ENCODE measurements at places on chromosomes 3 and 15.

DNA sequence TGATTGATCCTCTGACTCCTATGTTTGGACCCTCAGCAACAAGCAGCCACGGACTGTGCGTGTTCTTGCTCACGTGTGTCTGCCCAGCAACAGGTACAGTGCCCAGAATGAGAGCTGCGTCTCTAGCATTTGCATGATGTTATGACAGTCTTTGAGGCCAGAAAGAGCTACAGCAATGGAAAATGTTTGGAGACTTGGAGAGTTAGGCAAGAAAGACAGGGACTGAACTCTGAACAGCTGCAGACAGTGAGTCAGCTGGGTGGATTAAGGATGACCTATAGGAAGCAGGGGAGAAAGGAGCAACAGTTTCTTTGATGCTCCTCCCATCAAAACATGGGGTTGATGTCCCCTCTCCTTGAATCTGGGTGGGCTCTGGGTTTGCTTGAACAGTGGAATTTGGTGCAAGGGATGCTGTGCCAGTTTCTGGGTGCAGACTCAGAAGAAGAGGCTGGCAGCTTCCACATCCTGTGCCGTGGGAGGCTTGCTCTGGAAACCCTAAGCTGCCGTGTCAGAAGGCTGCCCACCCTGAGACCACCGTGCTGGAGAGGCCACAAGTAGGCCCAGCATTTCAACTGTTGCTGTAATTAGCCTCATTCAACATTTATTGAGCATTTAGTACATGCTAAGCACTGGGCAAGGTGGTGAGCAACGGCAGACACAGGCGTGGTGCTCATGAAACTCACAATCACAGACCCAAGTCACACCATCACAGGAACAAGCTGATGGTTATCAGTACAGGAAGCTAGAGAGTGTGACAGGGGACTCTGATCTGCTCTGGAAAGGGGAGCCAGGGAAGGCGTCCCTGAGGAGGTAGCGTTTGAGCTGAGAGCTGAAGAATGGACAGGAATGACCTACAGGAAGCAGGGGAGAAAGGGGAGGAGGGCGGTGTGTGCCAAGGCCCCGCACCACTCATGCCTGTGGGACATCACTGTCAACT is 21.7 kb downstream of the CCR9 start:
- peak; percentile 62 for DNase-seq

GRCh38 chr3:196966526-196967401 is 1.9 kb downstream of the PIGZ start:
- DNase-seq, result no peak

DNA sequence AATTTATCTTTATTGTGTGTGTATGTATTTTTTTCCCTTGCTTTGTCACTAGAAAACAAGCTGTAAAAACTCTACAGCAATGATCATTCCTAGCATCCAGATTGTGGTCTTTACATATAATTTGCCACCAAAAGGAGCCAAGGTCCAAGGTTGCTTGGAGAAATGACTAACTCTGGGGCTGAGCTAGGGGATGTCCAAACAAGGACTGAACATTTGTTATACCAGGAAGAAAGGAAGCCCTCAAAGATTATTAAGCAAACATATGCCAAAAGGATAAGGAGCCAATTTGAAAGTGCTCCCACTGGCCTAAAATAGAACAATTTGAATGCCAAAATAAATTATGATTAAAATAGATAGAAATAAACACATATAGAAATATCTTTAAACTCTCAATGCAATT is 293.3 kb downstream of the ZIC1 start:
- no peak for DNase-seq

- peak; percentile 38 for DNase-seq
Observed at GRCh38 chr3:30611613-30612436, 5.4 kb downstream of the TGFBR2 start.

DNA sequence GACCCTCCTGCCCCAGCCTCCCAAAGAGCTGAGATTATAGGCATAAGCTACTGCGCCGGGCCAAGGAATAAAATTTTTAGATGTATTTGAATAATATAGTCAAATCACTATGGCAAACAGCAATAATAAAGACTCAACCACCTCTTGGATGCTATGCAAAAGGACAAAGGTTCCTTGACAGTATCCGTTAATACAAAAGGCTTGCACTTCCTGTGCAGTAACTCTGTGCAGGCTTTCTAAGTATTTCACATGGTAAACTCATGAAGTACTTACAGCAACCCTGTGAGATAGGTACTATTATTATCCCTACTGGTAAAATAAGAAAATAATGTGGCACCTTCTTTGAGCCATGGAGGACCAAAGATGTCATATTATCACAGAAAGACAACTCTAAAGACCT is 86.8 kb downstream of the SHQ1 start:
- DNase-seq, result no peak

DNA sequence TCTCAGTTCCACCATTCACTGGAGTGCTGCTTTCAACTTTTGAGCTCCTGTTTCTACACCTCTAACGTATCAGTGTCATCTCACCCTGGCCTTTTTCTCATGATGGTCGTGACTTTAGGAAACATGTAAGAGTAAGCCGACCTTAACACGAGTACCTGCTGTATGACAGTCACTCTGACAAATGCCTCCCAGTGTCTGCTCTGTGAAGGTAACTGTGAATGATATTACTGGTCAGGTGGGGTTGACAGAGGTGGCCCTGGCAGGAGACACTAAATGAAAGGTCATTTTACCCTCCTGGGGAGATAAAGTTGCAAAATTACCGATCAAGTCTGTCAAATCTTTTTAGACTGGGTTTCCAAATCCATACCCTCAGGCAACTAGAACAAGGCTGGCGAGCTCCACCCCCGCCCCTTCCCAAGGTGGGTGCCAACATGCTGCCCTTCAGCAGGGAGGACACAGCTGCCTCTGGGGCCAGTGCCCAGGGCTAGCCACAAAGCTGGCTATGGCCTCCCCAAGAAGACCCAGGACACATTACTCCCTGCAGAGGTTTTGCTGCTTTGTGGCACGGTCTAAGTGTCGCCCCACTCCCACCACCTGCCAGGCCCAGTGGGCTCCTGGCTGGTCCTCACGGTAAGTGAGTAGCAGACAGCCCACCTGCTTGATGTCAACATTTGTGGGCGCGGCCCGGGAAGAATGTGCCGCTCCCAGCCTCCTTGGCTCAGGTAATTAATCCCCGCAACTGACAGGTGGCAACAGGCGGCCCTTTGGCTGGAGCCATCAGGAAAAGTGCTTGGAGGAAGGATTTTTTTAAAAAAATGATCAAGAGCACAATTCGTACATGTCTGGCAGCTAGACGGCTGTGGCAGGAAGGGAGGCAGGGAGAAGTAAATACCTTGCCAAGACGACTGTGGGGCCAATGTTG is 211.8 kb downstream of the TP63 start:
- no peak for DNase-seq

GRCh38 chr3:23077126-23077525 is 126.0 kb upstream of the UBE2E2 start:
- no peak for DNase-seq

GRCh38 chr15:60372227-60372626 is 25.6 kb downstream of the ANXA2 start:
- no peak for DNase-seq

GRCh38 chr15:31263751-31264558 is 62.7 kb upstream of the KLF13 start:
- DNase-seq, result no peak

- no peak for DNase-seq
Observed at GRCh38 chr3:194333981-194334320, 17.2 kb downstream of the CPN2 start.

DNA sequence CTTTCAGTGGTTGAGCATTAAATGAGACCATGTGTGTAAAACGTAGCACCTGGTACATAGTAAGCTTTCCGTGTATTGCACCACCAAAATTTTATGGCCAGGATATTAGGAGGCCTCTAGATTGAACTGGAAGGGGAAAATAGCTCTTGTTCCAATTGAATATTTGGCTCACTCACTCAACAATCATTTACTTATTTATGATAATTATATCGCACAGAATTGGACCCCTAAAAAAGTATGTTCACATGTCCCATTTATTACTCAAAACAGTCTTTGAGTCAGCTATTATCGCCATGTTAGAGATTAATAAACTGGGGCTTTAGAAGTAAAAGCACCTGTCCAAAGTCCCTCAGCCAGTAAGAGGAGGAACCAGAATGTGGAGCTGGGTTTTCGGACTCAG is 5.1 kb upstream of the TTLL3 start:
- DNase-seq, result no peak

DNA sequence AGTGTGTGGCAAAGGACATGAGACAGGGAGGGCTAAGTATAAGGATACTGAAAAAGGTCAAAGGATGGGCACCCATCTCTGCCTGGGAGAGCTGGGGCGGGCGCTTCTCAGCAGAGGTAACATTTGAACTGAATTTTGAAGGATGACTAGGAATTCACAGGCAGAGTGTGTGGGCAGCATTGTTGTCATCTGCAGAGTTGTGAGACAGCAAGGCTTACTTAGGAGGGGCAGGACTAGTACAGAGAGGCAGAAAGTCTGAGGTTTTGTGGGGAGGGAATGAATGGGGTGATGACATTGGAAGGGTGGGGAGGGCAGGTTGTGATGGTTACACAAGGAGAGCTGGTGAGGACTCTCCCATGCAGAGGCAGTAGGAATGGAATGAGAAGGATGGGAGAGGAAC is 84.1 kb upstream of the PRR23C start:
- DNase-seq, result no peak

GRCh38 chr3:149186219-149186618 is 35.4 kb downstream of the CP start:
- no peak for DNase-seq

- no peak for DNase-seq
Observed at GRCh38 chr3:73213896-73214295, 152.4 kb downstream of the EBLN2 start.

DNA sequence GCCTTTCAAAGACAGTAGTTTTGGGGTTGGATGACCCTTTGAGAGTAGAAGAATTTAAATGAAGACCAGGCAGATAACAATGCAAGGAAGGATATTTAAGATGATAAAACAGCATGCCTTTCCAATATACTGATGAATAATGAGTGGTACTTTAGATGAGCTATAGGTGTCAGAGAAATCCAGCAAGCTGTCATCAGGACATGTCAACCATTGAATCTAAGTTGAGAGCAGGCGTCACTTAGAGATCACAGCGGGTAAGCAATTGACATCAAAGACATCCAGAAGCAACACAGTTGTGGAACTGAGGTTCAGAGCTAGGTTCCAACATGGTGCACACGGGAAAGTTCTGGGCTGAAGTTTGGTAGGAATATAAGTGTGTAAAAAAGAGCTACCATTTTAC is 25.0 kb downstream of the CCDC54 start:
- no peak for DNase-seq

- no peak for DNase-seq
Observed at GRCh38 chr3:104004956-104005355, 1361.8 kb upstream of the ALCAM start.

DNA sequence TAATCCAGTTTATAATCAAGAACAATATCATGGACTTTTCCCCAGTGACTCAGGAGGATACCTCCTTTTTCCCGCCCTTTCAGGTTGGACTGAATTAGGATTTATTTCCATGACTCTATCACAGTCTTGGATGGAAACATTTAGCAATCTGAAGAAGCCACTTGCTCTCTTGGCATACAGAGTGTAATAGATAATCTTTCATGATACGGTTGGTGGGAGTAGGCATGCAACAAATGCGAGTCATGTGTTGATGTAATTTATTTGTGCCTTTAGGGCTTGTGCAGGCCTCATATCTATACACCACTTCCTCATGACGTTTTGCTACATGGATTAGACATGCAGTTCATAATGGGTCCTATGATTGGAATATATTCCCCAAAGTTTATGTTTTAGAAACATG is 54.2 kb upstream of the MCTP2 start:
- no peak for DNase-seq

DNA sequence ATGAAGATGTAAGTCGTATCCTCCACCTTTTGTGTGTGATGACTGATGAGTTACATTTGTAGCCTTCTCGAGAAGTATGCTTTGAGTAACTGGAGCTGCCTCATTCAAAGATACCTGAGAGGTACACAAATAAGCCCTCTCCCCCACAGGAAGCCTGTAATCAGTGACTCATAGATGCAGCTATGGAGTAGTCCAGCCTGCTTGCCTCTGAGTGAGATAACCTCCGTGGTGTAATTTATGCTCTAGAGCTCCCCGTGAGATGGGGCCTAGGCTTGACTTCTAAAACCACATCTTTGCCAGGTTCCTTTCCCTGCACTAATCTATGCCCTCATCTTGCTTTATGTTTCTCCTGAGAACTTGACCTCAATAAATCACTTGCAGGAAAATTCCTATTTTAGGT is 291.7 kb downstream of the SUCLG2 start:
- no peak for DNase-seq

DNA sequence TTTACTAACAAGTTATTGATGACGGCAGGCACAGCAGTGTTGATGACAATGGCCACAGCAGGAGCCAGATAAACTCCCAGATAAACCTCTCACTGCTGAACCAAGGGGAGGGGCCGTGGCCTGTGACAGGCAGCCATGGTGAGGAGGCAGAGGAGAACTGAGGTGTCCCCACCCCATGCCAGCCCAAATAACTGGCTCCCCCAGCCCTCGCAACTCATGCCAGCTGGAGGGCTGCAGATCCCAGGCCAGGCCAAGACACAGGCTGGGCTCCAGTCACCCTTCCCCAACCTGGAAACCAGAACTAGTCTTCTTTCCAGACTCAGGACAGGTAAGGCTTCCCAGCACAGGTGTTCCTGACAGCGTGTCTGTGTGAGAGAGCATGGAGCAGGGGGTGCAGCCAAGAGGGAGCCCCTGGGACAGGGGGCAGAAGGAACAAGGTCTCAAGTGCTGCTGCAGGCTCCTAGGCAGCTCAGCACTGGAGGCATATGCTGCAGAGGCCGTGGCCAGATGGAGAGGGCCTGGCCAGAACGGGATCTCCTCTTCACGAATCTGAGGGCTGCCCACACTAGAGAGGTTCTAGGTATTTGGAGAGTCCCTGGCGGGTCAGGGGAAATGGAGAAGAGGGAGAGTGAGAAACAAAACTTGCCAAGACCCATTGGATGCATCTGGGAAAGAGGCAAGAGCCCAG is 15.9 kb downstream of the PLA2G4F start:
- no peak for DNase-seq

DNA sequence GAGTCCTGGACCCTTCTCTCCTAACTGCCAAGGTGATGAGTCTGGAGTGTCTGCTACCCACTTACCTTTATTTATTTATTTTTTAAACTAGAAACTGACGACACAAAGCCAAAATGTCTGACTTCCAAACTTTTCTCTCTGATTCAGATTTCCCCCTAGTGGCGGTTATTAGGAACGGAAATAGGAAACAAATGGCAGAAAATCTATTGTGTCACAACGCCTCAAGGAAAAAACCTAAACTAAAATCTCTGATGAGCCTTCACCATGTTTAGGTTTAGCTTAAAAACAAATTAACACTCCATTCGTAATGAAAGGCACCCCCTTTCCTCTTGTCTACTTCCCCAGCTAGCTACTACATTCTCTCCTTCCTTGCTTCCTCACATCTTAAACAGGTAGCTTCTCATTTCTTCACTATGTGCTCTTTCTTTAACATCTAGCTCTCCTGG is 94.0 kb upstream of the MEX3B start:
- no peak for DNase-seq

DNA sequence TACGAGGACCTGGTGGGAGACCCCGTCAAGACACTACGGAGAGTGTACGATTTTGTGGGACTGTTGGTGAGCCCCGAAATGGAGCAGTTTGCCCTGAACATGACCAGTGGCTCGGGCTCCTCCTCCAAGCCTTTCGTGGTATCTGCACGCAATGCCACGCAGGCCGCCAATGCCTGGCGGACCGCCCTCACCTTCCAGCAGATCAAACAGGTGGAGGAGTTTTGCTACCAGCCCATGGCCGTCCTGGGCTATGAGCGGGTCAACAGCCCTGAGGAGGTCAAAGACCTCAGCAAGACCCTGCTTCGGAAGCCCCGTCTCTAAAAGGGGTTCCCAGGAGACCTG is 2.5 kb downstream of the CHST2 start:
- DNase-seq, result no peak

- no peak for DNase-seq
Observed at GRCh38 chr15:101521591-101521990, 32.1 kb upstream of the PCSK6 start.

Measured in AG08396 (cell line).